Ecto neural progenitor cell (in vitro differentiated cells): ENCODE measurements at places on chromosomes 2 and 18.

DNA sequence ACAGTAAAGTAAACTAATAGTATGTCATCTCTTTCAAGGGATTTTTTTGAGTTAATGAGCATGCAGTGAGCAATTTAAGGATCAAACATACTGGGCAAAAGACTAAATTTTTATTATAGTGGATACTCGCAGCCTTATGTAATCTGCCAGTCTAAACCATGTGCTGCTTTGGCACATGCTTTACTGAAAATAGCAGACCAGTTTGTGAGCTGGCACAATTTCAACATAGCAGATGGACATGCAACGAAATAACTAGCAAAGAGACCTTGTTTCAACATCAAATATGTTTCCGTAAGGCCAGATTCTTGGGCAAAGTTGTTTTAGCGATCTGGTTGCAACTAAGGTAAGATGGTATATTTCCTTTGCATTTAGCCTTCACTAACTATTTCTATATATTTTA lies 807.3 kb downstream of the NR4A2 start:
- no peak for DNase-seq

GRCh38 chr2:197934934-197935289 lies 130.5 kb downstream of the PLCL1 start:
- no peak for DNase-seq

DNA sequence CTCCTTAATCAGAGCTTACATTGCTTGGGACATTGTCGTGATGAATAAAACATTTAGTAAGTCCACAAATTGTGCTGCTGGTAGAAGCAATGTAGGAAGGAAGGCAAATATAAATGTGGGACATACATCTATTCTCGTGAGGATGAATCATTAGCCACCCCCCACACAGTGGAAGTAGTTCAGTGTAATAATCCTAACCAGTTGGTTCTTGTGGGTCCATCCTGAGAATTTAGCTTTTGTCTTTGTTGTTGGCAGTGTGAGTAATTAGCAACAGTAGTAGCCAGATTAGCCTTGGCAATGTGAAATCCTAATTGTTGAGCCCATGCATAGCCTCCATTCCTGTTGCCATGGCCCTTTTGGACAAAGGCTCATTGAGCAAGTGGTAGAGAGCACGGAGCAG lies 532.1 kb downstream of the FBXO15 start:
- no peak for DNase-seq

GRCh38 chr2:95115418-95115817 lies 6.2 kb downstream of the MRPS5 start:
- peak; percentile 67 for DNase-seq
